ENCODE measurements at places on chromosomes 12 and 14. TPM values are rescaled to one million over a fixed set of nuclear protein-coding genes. Genes with fewer than 3 reads are reported as not detected.
A peak's percentile ranks its signal among the peaks of the same experiment; 100 is the strongest.

- no peak for DNase-seq
Measured at GRCh38 chr12:104673696-104674482, 217.1 kb downstream of the CHST11 start.

Gene PPP1R1A
- total RNA-seq: 279 TPM

DNA sequence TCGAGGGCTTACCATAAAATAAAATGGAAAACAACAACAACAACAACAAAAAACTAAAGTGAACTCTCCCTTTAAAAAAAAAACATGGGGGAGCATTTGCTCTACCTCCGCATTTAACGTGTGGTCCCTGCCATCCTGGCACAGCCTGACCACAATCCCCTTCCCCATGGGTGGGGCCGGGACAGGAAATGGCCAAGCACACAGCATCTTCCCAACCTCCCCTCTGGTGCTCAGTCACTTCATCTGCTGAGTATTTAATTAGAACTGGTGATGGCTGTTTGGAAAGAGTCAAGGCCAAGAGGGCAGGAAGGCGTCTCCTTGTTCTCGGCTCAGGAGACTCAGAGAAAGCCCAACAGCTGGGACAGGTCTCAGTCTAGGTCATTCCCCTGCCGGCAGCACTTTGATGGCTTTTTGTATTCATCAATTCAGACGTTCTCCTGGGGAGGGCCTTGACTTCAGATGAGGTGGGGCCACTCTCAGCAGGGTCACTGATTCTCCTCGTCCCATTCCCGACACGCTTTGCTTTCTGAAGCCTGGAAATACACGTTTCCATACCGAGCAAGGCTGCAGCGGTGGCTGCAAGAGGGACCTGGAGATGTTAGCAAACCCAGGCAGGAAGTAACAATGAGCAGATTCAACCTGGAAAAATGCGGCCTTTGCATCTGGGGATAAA is 44.4 kb downstream of the ANO2 start:
- DNase-seq: no peak

DNA sequence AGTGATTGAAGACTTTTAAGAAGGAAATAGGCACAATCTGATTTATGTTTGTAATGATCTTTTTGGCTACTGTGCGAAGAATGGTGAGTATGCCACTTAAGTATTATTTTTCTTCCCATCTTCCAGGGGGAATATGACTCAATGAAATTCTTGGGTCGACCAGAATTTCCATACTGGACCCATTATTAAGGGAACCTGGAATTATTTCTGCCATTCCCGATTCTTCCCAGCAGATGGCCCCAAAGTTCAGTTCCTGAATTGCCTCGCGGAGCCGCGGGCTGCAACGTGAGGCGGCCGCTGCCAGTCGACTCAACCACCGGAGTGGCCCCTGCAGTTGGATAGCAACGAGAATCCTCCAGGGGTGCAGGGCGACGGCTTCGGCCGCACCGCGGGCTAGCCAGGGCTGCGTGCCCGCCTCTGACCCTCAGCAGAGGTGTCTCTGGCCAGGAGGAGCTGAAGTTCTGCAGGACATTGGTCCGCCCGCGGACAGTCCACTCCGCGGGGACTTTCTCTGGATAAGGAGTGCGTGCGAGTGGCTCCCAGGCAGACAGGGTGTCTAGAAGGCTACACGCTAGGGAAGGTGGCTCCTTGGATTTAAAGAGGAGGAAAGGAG is 628 bp upstream of the TSHR start:
- peak; percentile 80 for DNase-seq

Gene AHNAK2
- 1.3 TPM for total RNA-seq

Data from psoas muscle (tissue), 8 donors.